ENCODE measurements at places on chromosomes 5 and 9.

DNA sequence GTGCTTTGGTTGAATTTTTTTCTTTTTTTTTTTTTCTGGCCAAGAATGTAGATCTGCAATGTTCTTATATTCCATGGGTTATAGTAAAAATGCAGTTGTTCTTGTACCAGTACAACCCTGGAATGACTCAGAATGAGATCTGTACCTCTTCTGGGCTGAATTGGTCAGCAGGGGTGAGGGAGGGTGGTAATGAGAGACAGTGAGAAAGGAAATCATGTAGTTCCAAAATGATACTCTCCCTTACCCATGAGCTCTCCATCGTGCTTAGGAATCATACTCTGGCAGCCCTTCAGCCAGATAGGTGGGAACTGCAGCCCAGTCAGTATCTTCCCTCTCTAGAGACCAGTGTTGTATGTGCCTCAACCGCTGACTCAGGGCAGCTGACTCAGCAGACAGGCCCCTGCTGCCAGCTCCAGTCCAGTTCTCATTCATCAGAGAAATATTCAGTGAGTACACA, 2.1 kb upstream of the GLIS3 start:
- DNase-seq, result no peak

GRCh38 chr5:64486163-64486562, 19.7 kb upstream of the RGS7BP start:
- no peak for DNase-seq

- DNase-seq, result no peak
Measured at GRCh38 chr5:37938076-37938852, 98.4 kb upstream of the GDNF start.

GRCh38 chr5:142852416-142853198, 82.4 kb downstream of the ARHGAP26 start:
- DNase-seq, result no peak

GRCh38 chr5:113330533-113331208, 104.1 kb downstream of the TSSK1B start:
- no peak for DNase-seq

DNA sequence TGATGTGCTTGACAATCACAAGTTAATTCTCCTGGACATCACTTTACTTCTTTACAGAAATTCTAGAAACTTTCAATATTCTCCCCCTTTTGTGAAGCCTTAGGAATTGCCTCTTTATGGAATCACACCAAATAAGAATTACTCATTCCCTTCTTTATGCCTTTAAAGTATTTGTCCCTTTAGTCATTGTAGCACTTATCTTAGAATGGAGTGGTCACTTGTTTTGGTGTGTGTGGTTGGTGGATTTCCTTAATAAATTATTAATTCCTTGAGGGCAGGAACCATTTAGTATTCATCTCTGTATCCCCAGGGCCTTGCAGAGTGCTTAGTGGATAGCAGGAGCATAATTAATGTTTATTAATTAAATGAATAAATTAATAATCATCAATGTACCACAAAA, 307.0 kb downstream of the ARRDC3 start:
- no peak for DNase-seq

GRCh38 chr9:20835377-20836286, 151.6 kb downstream of the FOCAD start:
- DNase-seq, result no peak

- DNase-seq, result no peak
Measured at GRCh38 chr5:126619781-126620180, 19.0 kb downstream of the PHAX start.

DNA sequence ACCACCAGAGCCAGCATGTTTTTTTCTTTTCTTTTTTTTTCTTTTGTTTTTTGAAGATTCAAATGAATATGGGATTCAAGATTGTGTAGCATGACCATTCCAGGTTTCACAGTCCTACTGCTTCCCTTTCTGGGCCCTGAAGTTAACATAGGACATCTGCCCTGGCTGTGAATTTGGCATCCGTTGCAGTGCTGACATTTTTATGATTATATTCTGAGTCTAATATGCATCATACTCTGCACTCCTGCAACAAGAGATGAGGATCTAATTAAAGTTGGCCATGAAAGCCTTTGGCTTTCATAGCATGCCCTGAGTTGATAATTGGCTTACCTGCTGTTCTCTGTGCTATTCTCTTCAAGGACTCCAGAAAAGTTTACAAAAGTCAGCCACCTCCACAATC, 29.8 kb downstream of the C5orf22 start:
- no peak for DNase-seq

GRCh38 chr5:177371120-177372033, 12.9 kb upstream of the SLC34A1 start:
- DNase-seq, result no peak

DNA sequence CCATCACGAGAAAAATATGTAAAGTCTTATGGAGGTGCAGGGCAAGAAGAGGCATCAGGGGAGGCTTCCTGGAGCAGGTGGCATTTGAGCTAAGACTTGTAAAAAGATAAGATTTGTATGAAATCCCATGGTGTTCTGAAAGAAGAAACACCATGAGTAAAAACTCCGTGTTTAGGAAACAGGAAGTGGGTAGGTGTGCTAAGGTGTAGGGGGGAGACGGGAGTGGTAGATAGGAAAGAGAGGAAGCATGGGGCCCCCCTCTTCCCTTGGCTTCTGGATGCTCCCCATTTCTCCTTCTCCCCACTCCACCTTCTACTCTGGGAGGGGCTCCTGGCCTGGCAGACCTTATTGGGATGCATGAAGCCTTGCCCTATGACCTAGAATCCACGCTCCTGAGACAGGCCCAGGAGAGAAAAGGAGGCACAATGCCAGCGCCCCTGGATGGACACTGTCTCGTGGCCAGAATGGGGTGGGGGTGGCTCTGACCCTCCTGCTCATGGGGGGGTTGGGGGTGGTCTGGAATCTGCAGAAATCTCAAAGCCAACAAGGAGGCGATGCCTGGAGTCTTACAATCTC, 103.6 kb downstream of the GTF3C4 start:
- DNase-seq, result no peak

- DNase-seq, result no peak
Measured at GRCh38 chr5:112061666-112062065, 304.7 kb upstream of the NREP start.

DNA sequence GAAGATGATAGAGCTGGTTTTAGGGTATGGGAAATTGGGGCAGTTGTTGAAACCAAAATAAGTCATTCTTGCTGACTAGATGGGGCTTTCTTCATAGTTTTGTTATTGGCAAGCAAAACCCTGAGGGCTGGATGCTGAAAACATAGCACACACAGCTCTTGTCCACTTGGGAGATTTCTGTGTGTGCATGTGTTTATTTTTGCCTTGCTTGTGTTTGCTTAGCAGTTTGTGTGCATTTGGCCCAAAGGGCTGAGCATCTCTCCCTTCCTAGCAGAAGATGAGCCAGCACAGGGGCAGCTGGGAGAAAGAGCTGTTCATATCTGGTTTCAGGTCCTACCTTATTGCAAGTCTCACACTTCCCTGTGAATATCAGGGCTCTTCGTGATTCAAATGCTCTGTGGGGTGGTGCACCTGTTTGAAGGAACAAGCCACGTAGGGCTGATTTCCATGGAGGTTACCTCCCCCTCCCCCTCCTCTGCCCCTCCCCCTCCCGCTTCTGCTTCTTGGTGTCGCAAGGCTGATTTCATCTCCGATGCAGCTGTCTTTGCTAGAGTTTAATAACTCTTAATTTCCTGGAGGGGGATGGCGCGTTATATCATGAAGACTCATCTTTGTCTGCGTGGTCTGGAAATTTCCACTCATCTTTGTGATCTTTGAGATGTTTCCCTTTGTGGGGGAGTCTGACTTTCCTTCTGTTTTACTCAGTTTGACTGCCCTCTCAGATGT, 296.5 kb downstream of the ARHGAP26 start:
- no peak for DNase-seq

DNA sequence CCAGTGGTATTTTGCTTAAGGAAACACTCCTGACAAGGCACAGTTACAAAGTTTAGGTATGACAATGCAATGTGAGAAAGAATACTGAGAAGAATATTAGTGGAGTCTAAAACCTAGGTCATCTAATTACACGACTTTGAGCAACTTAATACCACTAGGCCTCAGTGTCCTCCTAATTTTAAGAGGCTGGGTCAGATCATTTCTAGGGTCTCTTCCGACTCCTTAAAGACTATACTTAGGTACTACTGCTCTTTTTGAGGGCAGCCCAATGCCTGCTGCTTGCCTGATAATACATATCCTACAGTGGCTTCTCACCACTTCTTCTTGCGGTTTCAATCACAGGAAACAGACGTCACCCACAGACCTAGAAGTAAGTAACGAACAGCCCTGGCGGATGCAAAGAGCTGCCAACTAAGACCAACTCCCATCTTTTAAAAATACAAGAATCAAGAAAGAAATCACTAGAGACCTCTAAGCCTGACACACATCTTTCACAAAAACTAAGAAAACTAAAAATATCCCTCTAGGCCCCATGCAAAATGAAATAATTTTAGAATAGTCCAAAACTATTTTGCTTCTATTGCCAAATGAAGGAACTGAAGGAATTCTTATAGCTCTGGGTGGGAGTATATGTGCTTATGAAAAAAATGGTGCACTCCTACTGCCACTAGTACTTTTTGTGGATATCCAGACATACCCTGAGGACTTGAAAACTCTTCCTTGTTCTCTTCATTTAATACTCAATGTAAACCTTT, 13.1 kb downstream of the DIAPH1 start:
- no peak for DNase-seq

- DNase-seq, result no peak
Measured at GRCh38 chr5:117138523-117138922, 563.9 kb upstream of the SEMA6A start.

- no peak for DNase-seq
Measured at GRCh38 chr5:95076395-95077185, 208.3 kb downstream of the MCTP1 start.

- no peak for DNase-seq
Measured at GRCh38 chr5:148466236-148466580, 82.5 kb downstream of the FBXO38 start.
